ENCODE measurements at places on chromosomes 4 and X.

GRCh38 chrX:110847334-110847733, 51.7 kb upstream of the CHRDL1 start:
- DNase-seq: peak; percentile 2

DNA sequence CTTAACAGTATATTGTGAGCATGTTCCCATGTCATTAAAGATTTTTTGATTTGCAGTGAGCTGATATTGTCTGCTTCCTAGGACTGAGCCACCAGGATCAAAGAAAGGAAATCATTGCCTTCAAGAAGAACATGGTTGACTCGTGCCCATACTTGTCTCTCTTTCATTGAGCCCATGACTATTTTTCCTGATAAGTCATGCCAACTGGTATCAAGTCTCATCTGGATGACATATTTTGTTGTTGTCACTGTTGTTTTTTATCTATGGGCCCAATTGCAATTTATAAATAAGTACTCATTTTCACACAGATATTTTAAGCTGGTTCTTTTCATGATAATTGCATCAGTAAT, 10.2 kb upstream of the RHOH start:
- no peak for DNase-seq

DNA sequence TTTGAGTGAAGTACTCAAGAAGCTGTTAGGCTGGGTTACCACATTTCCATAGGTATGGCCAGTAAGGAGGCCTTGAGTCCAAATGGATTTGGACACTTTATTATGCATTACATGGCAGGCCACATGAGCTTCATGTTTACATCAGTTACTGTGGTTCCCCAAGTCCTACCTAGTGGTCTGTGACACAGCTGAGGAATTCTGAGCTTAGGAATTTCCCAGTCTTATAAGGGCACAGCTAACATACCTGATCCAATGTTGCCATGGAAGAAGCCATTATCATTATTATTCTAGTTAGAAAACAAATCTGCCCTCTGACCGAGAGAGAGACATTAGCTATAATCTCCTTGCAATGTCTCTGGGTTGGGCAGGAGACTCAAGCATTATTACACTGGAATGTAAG, 174.4 kb upstream of the NUDT10 start:
- no peak for DNase-seq

- DNase-seq: no peak
Observed at GRCh38 chr4:89539797-89540711, 232.5 kb upstream of the GPRIN3 start.

DNA sequence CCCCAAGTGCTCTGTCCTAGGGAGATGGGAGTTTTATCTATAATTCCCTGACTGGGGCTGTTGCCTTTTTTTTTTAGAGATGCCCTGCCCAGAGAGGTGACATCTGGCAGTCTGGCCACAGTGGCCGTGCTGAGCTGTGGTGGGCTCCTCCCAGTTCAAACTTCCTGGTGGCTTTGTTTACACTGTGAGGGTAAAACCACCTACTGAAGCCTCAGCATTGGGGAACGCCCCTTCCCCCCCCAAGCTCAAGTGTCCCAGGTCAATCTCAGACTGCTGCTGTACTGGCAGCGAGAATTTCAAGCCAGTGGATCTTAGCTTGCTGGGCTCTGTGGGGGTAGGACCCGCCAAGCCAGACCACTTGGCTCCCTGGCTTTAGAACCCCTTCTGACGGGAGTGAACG, 38.3 kb upstream of the CBLL2 start:
- no peak for DNase-seq

DNA sequence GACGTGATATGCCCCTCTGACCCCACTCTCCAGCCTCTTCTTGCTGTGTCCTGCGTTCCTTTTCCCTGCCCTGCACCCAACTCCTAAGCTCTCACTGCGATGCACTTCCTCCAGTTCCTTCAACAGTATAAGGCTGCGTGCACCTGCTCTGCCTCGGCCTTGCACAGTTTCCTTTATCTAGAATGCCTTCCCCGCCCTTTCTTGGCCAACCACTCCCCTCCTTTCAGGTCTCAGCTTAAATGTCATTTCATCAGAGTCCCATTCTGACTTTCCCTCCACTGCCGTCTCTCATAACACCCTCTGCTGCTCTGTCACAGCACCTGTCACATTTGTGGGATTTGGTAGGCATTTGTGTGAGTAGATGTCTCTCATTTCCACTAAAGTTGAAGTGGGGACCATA, 58.4 kb upstream of the NEIL3 start:
- DNase-seq: no peak

DNA sequence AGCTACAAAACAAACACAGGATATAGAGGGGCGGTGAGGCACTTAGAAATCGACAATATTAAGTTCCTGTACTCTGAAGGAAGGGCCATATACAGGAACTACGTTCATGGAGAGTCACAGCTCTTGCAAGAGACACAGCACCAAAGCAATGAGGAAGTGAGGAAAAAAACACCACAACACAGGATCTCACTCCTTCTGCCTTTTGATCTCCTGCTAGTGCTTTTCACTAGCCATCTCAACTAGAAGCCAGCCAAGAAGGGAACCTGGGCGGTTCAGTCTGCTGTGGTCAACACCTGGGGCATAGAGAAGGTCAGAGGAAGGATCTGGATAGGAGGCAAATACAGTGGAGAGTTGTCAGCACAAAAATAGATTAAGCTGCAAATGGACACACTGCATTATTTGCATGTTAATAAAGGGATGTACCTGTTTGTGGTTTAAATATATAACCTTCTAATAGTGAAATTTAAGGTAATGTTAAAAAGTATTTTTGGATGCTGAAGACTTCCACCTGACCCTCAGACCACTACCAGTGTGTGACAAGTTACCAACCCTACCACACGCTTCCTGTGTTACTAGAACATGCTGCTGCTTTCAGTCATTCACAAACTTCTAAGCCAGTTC, 104.6 kb downstream of the DTHD1 start:
- DNase-seq: peak; percentile 51

GRCh38 chrX:8960957-8961468, 72.9 kb downstream of the FAM9B start:
- DNase-seq: no peak

DNA sequence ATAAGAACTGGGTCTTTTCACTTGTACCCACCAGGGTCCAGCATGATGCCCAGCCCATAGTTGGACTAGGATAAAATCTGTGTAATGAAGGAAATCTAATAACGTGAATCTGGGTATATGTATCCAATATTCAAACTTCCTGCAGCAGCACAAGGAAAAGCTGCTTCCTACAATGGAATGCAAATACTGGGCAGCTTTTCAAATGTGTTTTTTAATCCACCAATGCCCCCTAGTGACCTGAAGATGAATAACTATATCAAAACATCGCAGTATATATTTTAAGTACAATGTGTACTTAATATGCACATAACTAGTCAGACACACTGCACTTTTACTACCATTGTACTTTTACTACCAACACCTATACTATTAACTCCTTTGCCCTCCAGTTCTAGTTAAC, 5.3 kb downstream of the APOO start:
- DNase-seq: peak; percentile 6

Data from KG1 (cell line).